T1000 (cell line): ENCODE measurements at places on chromosomes 11 and 22.

- DNase-seq: no peak
These were observed 35.5 kb downstream of the FZD4 start for GRCh38 chr11:86919557-86920210.

DNA sequence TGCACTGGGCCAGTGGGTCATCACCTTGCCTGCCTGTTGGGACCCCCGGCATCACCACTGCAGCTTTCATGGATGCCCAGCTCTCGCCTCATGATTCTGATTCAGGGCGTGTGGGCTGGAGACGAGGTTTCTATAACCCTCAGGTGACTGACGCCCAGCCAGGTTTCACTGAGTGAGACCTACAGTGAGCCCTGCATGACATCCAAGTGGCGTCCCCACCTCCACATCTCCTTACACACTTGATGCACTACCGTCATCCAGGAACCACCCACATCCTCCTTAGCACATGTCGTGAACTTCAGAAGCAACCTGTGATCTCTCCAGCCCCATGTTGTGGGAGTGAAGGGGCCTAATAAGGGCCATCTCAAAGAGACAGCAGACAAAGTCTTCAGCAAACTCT is 257.5 kb downstream of the CTTN start:
- no peak for DNase-seq

DNA sequence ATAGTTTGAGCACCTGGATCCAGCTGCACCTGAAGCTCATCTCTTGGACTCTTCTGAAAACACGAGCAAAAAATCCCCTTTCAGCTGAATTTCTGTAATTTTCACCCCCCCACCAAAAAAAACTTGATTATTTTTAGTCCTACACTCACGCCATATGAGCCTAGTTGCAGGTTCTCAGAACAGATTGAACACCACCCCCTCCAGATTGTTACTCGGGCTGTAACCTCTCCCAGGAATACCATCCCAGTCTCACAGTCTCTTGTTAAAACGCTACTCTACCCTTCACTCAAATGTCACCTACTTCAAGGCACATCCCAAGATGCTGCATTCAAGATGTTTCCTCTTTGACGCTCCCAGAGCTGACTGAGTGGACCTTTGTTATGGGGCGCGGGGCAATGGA is 96.3 kb upstream of the PRDM11 start:
- no peak for DNase-seq

GRCh38 chr11:26901162-26901561 is 92.8 kb upstream of the FIBIN start:
- no peak for DNase-seq

DNA sequence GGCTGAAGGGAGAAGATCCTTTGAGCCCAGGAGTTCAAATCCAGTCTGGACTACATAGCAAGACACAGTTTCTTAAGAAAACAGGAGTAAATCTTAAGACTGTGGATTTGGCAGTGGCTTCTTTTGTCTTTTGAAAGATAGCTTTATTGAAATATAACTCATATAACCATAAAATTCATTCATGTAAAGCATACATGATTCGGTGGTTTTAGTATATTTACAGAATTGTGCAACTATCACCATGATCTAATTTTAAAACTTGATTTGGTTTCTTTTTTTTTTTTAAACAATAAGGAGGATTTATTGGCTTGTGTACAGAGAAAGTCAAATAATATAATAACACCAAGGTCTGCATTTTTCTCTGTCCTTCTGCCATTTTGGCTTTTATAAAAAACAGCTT is 23.1 kb upstream of the PSMA1 start:
- no peak for DNase-seq

DNA sequence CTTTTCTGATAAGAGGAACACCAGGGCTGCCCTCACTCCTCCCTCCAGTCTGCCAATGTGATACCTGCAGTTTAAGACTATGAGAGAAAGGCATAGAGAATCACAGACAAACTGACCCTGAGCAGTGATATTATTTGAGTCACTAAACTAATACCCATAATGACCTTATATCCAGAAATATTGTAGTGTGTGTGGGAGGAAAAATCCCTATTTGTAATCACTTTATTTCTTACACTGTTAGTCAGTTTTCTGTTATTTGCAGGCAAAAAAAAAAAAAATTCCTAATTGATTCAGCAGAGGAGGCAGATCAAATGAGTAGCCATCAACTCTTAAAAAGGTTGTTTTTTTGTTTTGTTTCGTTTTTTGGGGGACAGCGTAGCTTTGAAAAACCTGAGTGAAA is 82.5 kb downstream of the MAML2 start:
- no peak for DNase-seq

DNA sequence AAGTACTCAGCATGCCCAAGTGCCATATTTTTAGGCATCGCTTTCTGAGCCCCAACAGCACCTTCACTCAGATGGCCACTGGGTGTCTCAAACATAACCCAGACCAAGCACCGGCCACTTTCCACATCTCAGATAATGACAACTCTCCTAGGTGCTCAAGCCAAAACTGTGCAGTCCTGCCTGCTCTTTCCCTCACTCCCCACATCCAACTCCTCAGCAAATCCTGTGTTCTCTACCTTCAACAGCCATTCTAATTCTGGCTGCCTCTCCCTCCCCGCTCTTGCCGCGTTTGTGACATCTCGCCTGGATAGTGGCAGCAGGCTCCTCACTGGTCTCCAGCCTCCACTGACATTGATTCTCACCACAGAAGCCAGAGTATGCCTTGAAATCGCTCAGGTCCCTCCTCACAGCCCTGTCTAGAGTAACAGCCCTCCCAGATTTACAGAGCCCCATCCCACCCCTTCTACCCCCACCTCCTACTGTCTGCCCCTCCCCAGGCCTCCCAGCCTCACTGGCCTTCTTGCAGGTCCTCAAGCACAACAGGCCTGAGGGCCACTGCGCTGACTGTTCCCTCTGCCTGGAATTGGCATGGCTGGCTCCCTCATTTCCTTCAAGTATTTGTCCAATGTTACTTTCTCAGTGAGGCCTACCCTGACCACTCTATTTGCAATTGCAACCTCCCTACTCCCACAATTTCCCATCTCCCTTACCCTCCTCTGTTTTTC is 1.3 kb upstream of the PHETA2 start:
- no peak for DNase-seq

DNA sequence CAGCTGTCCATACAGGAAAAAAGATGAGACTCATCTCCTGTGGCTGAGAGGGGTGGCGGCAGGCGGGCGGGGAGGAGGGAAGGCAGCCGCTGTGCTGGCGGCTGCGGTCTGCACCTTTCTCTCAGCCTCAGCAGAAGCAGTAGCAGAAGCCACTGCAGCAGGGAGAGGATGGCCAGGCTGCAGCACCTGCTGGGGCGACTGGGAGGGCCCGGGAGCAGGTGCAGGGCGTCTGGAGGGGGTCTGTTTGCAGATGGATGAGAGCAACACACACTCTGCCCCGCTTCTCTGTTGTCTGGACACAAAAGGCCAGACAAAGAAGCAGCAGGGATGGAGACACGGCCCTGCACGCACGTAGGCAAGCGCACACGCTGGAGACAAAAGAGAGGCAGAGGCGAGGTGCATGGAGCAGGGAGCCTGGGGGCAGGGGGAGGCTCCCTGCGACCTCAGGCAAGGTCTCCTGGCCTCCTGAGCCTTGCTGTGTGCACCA is 9.3 kb upstream of the MIAT start:
- no peak for DNase-seq

GRCh38 chr11:11416502-11416901 is 63.5 kb upstream of the CSNK2A3 start:
- DNase-seq: peak; percentile 54

DNA sequence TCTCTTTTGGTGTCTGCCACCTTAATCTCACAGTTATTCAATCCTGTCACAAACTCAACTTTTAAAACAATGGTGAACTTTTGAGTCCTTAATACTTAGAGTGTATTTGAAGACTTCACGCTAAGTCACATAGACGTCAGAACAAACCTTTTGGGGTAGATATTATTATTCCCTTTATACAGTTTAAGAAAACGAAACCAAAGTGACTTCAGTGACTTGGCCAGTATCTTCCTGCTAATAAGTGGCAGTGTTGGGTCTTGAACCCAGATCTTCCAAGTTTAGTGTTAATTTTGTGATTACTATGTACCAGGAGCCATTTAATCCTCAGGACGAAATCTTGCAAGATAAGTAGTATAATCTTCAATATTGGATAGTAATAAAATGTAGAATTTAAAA is 691 bp downstream of the CEP295 start:
- no peak for DNase-seq

- DNase-seq: no peak
These were observed 5.5 kb upstream of the CXCR5 start for GRCh38 chr11:118878163-118878563.

- peak; percentile 31 for DNase-seq
These were observed 32.0 kb downstream of the TMEM184B start for GRCh38 chr22:38240734-38241252.

- no peak for DNase-seq
These were observed 26.6 kb downstream of the SC5D start for GRCh38 chr11:121318848-121319834.

DNA sequence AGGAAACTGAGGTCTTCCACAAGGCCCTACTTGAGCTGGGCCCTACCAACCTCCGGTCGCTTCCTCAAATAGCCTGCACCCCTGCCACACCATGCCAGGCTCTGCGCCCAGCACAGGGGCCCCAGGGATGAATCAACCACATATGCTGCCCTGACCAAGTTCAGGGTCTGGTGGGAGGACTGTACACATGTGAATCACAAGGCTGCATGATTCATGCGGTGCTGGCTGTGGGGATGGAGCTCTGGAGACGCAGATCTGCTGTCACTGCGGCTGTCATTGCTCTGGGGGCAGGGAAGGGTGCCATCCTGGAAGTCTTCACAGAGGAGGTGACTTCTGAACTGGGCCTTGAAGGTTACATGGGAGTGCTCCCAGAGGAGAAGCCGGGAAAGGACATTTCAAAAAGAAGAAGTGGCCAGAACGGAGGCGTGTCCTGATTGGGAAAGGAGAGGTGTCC is 21.5 kb downstream of the CYTH4 start:
- DNase-seq: peak; percentile 57

DNA sequence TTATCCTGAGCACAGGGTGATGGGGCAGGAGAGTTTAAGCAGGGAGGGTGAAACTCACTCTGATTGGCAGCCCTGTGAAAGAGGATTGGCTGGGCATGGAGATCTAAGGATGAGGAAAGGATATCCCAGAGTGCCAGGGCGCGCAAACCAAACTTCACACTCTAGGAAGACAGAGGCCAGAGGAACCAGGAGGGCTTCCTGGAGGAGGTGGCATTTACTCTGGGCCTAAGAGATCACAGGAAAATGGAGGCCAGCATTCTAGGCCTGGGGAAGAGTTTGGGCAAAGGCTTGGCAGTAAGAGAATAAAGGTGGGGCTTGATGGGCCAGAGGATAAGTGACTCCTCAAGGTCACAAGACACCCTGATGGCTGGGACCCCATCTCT is 377 bp upstream of the NCF4 start:
- no peak for DNase-seq

DNA sequence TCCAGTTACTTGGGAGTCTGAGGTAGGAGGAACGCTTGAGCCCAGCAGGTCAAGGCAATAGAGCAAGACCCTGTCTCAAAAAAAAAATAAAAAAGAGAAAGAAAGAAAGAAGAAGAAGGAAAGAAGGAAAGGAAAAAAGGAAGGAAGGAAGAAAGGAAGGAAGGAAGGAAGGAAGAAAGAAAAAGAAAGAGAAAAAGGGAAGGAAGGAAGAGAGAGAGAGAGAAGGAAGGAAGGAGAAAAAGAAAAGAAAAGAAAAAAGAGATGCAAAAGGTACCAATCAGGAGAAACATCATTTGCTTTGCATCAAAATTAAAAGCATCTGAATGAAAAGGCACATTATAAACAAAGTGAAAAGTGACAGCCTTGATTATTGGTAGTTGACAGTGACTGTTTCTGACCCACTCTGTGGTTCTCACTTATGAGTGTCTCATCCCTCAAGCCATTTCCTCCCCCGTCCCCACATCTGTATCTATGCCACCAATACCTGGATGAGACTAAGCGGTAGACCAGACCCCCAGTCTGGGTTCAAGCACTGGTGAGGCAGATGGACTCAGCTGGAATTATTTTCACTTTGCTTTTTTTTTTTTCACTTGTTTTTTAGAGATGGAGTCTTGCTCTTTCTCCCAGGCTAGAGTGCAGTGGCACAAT is 33.0 kb upstream of the XBP1 start:
- no peak for DNase-seq
